ENCODE measurements at places on chromosomes 12 and 14.

DNA sequence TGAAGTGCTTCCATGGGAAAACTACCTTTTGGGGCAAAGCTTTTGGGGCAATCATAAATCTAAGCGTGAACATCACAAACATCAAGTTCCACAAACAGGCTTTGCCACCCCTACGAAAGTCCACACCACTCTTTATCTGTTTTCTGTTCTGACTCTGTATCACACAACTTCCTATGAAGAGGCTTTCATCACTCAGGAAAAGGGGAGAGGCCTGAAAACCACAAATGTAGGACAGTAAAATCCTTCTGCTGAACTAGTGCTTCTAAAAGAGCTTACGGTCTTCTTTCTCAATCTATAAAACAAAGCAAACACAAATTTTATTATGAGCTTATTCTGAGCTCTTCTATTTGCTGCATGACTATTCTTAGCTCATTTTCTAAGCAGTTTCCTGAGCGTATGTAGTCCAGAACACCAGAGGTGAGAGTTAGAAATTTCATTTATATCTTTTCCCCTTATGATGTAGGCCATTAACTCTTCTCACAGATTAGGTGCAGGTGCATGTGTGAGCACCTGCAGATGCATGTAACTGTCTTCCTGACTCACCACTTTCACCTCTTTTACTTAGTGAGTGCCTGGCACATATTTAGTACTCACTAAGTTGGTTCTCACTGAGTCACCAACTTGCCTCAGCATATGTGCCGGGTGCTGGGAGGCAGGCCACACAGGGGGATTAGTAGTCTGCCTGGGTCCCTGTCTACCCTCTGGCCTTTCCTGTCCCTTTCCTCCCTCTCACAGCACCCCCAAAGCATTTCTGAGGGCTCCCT, 32.9 kb upstream of the SYCP3 start:
- DNase-seq = no peak

DNA sequence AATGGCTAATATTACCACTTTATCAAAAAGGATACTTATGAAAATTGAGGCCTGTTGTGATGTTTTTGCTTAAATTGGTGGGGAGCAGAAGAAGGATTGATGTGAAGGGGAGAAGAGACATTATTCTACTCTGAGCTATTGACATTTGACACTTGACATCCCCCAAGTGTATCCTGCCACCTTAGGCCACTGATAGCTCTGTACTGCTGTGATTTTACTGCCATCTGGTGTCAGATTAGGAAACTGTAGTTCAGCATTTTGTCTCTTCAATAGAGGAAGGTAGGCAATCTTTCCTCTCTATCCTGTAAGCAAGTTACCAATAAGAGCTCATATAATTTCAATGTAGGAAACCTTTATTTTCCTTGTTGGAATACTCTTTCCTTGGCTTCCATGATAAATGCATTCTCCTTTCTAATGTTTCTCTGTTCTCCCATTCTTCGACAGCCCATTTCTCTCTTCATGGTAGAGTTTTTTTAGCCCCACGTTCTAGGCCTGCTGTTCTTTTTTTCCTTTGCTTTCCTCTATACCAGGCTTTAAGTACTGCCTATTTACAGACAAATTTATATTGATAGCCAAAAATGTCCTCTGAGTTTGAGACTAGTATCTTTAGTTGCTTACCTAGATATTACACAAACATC, 46.3 kb downstream of the PPHLN1 start:
- no peak for DNase-seq

GRCh38 chr14:63392236-63392635, 73.5 kb upstream of the GPHB5 start:
- DNase-seq = no peak

DNA sequence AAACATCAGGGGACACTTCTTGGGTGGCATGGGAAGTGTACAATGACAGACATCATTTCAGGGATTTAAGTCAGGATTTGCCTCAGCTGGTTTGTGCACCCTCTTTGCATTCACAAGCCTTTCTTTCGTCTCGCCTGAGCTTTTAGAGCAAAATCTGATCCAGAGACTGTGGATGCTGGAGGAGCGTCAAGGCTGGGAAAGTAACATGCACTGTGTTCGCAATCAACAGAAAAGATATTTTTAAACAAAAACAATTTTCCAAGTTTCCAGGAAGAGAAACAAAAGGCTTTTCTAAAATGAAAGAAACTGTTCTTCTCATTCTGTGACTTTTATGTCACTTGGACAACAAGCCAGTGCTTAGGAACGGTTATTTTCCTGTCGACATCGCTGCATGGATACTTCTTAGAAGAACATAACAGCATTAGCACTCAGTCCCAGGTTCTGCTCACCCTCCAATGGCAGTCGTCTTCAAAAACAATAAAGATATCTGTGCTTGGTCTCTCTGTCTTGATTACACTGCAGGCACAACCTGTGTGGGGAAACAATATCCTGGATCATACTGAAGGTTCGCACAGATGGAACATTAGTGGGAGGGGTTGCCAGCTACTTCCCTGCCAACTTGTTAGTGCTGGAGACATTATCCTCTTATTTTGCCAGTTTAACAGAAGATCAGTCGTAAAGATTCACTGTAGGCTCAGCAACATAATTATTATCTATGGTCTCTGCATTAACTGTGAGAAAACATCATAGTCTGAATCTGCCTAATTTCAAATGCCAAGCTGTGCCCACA, 403.3 kb upstream of the ATP2B1 start:
- no peak for DNase-seq

DNA sequence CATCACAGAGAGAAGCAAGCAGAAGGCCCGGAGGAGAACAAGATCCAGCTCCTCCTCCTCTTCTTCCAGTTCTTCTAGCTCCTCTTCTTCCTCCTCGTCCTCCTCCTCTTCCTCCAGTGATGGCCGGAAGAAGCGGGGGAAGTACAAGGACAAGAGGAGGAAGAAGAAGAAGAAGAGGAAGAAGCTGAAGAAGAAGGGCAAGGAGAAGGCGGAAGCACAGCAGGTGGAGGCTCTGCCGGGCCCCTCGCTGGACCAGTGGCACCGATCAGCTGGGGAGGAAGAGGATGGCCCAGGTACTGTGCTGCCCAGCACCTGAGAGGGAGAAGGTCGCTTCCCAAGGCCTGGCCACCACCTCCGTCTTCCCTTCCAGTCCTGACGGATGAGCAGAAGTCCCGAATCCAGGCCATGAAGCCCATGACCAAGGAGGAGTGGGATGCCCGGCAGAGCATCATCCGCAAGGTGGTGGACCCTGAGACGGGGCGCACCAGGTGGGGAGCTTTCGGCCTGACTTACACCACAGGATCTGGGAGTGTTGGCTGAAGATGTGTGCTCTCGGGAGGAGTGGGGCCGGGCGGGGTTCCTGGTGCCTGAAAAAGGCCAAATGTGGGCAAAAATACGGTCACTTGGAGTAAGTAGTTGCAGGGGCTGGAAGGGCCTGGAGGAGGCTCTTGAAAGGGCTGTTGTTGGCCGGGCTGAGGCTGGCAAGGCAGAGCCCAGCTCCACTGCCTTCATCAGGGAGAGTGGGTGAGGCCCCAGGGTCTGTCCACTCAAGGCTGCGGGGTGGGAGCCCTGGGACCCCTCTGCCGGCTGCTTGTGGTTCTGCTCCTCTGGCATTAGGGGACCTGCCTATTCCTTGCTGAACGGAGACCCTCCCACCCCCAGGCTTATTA, 1.4 kb downstream of the ARL6IP4 start:
- no peak for DNase-seq

- DNase-seq = no peak
Measured at GRCh38 chr14:76186308-76187027, 34.7 kb downstream of the GPATCH2L start.

DNA sequence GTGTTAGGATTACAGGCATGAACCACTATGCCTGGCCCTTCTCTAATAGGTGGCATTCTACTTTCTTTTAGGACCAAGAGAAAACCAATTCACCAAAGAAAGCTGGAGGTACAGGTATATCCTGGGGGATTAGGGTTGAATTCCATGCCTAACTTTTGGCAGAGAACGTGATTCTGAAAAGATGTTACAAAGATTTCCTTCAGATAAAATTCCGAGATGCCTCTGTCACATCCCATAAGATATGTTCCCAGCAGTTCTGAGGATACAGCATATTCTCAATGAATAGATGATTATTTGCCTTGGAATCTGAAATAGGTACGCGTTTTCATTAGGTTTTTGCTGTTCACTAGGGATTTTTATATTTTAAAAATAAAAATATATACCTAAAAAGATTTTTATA, 111.9 kb upstream of the KRAS start:
- DNase-seq = no peak

DNA sequence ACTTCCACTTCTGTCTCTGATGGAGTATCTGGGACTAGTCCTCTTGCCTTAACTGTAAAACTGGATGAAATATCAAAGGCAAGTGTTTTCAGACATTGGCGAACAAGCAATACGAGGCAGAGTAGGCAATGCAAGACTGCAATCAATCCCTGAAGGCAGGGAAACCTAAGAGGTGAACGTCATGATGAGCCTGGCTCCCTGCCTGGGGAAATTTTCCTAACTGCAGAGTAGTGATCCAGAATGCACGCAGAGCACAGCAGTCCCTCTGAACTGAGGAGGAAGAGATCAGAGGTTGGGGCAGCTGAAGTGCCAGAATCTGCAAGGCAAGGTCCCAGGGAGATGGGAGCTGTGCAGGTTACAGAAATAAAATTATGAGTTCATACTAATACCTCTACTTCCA, 18.5 kb downstream of the BHLHE41 start:
- DNase-seq = no peak

GRCh38 chr12:130280231-130280630, 57.5 kb upstream of the PIWIL1 start:
- no peak for DNase-seq

DNA sequence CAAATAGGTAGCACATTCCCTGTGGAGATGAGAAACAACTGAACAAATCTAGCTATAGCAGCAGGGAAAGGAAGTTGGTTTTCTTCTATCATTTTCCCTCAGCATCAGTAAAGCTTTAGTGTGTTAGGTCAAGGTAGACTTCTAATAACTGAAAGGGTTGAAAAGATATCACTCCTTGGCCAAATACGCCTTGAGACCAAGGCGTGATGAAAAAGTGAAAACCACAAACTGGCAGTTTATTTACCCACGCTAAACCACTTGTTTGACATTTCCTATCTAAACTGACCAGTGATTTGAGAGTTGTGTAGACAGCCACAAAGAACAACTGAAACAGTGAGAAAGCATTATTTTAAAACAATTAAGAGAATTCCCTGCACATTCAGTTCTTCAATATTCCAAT, 99.6 kb upstream of the SOX5 start:
- DNase-seq = no peak

DNA sequence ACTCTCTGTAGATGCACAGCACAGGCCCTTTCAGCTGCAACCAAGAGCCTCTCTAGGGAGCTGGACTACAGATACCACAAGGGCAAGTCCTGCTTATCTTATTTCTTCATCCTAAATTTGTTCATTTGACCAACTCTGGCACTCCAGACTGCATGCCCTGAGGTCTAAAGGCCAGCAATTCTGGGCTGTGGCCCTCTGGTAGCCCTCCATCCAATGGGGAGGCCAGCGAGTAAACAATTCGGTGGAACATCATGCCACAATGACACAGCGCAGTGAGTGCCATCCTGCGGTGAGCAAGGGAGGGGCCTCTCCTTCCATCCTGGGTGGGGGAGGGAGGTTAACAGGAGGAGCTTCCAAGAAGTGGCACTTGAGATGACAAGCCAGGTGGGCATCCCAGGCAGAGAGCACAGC, 652 bp upstream of the SELPLG start:
- DNase-seq = no peak

DNA sequence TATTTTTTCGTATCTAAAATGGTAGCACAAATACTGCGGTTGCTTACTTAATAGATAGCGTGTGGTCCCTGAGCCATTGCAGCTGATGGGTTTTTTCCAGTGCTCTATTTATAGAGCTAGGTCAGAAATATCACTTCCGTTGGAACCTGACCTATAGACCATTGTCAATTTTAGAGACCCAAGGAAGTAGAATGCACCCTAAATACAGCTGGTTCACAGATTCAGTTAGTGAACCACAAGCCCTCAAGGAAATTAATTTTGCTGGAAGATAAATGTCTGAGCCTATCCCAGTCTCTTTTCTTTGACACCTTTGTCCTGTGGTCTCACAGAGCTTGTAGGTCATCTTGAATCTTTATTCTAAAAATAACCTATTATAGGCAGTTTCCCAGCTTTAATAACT, 391.0 kb downstream of the ZFP36L1 start:
- DNase-seq = no peak

DNA sequence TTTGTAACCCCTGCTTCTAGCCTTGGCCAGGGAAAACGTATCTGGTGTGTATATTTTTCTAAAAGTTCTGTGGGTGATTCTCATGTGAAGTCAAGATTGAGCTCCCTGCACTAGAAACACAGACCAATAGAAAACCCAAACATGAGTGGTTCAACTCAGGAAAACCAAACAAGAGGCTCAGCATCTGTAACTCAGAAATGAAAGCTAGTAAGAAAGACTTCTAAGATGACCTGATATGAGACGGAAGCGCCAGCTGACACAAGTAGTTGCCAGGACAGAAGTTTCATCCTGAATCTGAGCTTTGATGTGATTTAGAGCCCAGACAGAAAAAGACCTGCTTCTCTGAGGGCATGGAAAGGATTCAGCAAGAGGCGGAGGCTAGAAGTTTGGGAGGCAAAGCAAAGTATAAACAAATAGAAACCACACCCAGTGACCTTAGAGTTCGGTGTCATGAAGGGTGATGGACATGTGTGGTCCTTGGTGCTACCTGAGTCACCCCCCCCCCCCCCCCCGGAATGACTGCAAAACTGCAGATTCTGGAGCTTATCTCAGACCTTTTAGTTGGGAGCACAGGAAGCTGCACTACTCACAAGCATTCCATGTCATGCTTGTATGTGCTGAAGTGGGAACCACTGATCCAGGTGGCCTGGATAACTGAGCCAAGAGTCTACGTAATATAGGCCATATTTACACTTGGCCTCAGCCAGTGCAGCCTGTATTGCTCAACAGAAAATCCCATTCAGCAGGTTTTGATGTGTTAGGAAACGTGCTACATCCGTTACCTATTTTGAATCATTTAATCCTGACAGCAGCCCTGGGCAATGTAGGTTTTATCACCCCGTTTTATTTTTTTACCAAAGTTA, 191.3 kb downstream of the ANO6 start:
- no peak for DNase-seq

- no peak for DNase-seq
Measured at GRCh38 chr14:74508292-74508731, 14.7 kb downstream of the ISCA2 start.

GRCh38 chr14:21109377-21110138, 8.7 kb downstream of the TMEM253 start:
- DNase-seq = no peak

DNA sequence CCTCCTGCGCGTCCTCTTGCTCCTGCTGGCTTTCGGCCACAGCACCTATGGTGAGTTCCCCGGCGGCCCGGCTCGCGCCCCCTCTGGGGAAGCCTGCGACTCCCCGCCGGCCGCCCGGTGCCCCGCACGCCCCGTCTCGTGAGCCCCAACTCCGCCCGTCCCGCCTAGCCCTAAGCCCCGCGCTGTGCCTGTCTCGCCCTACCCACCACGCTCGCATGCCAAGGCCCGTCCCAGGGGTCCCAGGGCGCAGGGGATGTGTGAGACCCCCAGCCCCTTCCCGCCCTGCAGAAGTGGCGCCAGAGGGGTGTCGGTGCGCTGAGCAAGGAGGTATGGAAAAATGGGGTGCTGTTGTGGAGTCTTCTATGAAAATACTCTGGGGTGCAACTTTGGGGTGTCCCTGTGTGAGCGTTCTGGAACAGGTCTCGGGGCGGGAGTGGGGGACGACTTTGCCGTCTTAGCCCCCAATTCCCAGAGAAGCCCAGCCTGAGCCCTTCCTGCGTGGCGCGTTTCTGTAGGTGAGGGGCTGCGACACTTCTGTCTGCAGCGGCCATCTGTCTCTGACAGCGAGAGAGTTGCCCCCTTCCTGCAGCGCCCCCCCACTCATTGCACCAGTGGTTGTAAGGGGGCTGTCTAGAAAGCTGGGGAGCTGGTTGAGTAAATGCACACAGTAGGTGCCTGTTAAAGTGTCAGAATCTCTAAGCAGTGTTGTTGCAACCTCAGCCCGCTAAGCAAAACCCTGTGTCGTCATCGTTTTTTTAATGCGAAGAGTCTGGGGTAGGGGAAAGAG, 587 bp downstream of the DLK1 start:
- DNase-seq = no peak
